Colonic mucosa (tissue), 4 donors: ENCODE measurements at places on chromosomes 5 and 9. TPM values are rescaled to one million over a fixed set of nuclear protein-coding genes. Genes with fewer than 3 reads are reported as not detected.

PROB1 gene
- 0.96 TPM for total RNA-seq

FSTL4 gene
- total RNA-seq = 0.32 TPM

C5orf46 gene
- not detected for total RNA-seq

C5 gene
- 1.5 TPM for total RNA-seq

ITGA1 gene
- total RNA-seq = 52.5 TPM

BARHL1 gene
- total RNA-seq = not detected

MEGF10 gene
- 0.88 TPM for total RNA-seq

GRCh38 chr9:36158122-36158521 is 11.1 kb upstream of the CCIN start:
- H3K27ac ChIP-seq = no peak overlapping the region
- DNase-seq = no peak
- H3K4me1 ChIP-seq = no peaks in the 10 kb centered on the region

DNA sequence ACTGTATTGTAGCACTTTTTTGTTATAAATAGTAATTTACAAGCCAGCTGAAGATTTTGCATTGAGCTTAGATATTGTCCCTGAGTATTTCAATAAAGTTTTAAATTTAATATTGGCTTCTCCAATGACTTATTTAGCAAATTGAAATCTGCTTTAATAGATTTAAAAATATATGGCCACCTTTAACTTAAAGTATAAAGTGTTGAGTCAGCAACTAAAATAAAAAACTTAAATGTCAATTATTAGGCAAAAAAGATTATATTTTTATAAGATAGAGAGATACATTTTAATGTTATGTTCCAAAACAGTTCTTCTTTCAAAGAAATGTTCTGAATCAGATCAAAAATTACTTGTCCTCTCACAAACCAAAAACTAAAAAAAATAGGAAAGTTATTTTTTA is 60.7 kb downstream of the OSMR start:
- no peak overlapping the region for H3K27ac ChIP-seq
- H3K27me3 ChIP-seq = no peaks in the 10 kb centered on the region
- no peak for DNase-seq
- H3K4me3 ChIP-seq = no peak overlapping the region

- H3K4me3 ChIP-seq = no peak overlapping the region
- DNase-seq = no peak
- H3K36me3 ChIP-seq = no peaks in the 10 kb centered on the region
- no peaks in the 10 kb centered on the region for H3K27me3 ChIP-seq
These were observed 620.4 kb downstream of the SLCO4C1 start for GRCh38 chr5:101675510-101676219.

- H3K36me3 ChIP-seq = no peaks in the 10 kb centered on the region
- peak overlapping the region; percentile 48 for H3K27ac ChIP-seq
- peaks cover 24% of the 10 kb centered on the region for H3K4me1 ChIP-seq
- no peak overlapping the region for H3K4me3 ChIP-seq
These were observed 8.4 kb downstream of the TGFBI start for GRCh38 chr5:136037001-136037705.

DNA sequence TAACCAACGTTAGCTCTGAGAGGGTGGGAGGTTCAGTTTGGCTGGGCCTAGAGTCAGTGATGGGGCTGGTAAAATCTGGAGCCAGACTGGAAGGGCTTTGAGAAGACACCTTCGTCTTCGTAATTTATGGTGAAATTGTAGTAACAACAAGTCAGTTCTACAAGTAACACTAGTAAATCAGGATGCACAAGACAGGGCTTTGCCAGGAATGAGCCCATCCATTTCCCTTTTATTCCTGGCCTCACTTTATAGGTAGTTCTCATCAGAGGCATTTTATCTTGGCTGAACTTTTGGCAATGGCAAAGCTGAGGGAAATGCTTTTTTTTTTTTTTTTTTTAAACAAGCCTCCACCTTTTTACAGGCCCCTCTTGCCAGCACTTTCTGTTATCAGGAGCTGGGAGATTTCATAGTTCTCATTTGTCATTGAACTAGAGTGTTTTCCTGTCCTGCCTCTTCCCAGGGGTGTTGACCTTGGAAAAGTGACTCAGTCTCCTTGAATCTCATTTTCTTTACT is 110.5 kb upstream of the KLF4 start:
- H3K27ac ChIP-seq = peak overlapping the region; percentile 79
- peak; percentile 65 for DNase-seq
- no peak overlapping the region for H3K4me3 ChIP-seq
- H3K36me3 ChIP-seq = no peaks in the 10 kb centered on the region
- no peaks in the 10 kb centered on the region for H3K27me3 ChIP-seq

GRCh38 chr5:18888821-18889220 is 1099.2 kb downstream of the CDH18 start:
- no peaks in the 10 kb centered on the region for H3K4me1 ChIP-seq
- no peaks in the 10 kb centered on the region for H3K27me3 ChIP-seq
- no peak overlapping the region for H3K27ac ChIP-seq
- no peaks in the 10 kb centered on the region for H3K36me3 ChIP-seq
- DNase-seq = no peak
- H3K4me3 ChIP-seq = no peak overlapping the region

- no peak overlapping the region for H3K4me3 ChIP-seq
- no peaks in the 10 kb centered on the region for H3K27me3 ChIP-seq
- no peak overlapping the region for H3K27ac ChIP-seq
- H3K4me1 ChIP-seq = no peaks in the 10 kb centered on the region
- no peaks in the 10 kb centered on the region for H3K36me3 ChIP-seq
These were observed 17.4 kb downstream of the SEC61B start for GRCh38 chr9:99239341-99240060.

DNA sequence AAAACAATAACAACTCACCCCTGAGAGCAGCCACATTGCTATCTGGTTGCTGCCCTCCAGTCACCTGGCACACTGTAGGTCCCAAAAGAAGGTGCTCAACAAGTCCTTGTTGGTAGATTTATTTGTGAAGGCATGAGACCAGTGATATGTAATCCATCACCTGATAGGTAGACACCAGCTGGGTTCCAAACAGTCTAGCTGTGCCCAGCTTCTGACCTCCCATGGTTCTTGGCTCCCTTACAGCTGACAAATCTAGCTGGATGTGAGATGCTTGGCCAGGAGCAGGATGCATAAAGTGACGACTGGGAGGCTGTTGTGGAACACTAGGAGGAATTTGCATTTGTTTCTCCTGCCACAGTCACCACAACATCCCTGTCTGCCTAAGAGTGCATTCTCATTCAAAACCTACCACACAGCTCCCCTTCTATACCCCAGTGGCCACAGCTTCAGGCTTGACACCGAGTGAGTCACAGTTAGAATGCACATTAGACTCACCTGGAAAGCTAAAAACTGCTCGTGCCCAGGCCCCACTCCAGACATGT is 7.8 kb upstream of the VLDLR start:
- no peak overlapping the region for H3K4me3 ChIP-seq
- no peaks in the 10 kb centered on the region for H3K27me3 ChIP-seq
- DNase-seq = no peak

GRCh38 chr9:112533660-112534059 is 47.0 kb downstream of the KIAA1958 start:
- no peak for DNase-seq
- H3K27ac ChIP-seq = no peak overlapping the region
- H3K4me3 ChIP-seq = no peak overlapping the region
- no peaks in the 10 kb centered on the region for H3K4me1 ChIP-seq

- no peak overlapping the region for H3K27ac ChIP-seq
- H3K4me3 ChIP-seq = no peak overlapping the region
- no peak for DNase-seq
- no peaks in the 10 kb centered on the region for H3K27me3 ChIP-seq
These were observed 66.1 kb upstream of the EDIL3 start for GRCh38 chr5:84450617-84451414.

- H3K36me3 ChIP-seq = no peaks in the 10 kb centered on the region
- H3K27ac ChIP-seq = no peak overlapping the region
- no peak overlapping the region for H3K4me3 ChIP-seq
- DNase-seq = no peak
These were observed 107.3 kb downstream of the ADAMTS2 start for GRCh38 chr5:179237770-179238627.

- DNase-seq = no peak
- H3K4me1 ChIP-seq = no peaks in the 10 kb centered on the region
- no peaks in the 10 kb centered on the region for H3K27me3 ChIP-seq
- no peak overlapping the region for H3K4me3 ChIP-seq
These were observed 222.4 kb upstream of the PANK3 start for GRCh38 chr5:168801567-168801966.

DNA sequence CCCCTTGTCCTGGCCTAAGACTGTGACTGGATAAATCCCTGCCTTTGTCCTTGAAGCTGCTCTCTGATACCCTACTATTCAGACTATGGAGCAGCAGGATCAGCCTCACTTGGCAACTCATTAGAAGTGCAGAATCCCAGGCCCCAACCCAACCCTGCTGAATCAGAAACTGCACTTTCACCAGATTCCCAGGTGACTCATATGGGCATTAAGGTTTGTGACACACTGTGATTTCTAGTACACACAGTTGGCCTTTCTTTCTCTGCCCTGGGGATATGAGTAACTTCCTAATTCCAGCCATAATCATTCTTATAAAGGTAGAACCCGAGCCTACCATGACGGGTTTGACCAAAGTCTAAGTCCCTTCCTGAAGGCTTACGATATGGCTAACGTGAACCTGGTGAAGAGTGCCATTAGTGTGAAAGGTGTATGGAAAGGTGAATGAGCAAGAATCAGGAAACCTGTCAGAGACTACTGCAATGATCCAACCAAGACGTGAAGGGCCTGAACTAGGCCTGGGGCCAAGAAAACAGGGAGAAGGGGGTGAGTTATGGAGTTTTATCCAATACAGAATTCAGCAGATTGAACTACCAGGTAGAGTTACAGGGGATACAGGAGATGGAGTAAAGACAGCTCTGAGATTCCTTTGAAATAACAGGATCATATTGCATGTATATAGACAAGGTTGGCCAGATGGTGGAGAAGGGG is 533.0 kb downstream of the BNC2 start:
- no peaks in the 10 kb centered on the region for H3K4me1 ChIP-seq
- no peak overlapping the region for H3K4me3 ChIP-seq
- DNase-seq = no peak
- no peak overlapping the region for H3K27ac ChIP-seq
- no peaks in the 10 kb centered on the region for H3K36me3 ChIP-seq
